ENCODE measurements at places on chromosomes 4 and X.
A peak's percentile ranks its signal among the peaks of the same experiment; 100 is the strongest.

DNA sequence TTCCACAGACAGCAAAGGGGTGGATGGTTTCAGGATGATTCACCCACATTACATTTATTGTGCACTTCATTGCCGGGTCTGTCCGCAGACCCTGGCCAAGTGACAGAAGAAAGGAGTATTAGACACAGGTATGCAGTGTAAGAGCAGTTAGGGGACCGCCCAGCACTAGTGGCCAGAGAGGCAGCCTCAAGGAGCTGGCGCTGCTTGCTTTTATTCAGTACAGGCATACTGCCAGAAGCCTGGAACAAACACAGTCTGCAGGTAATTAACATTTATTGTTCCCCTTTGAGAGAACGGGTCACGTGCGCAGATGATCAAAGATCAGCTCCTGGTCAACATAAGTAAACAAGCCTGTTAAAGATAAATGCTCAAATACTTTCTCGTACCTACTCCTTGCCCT lies 1639.0 kb upstream of the IGFBP7 start:
- peak; percentile 42 for DNase-seq

DNA sequence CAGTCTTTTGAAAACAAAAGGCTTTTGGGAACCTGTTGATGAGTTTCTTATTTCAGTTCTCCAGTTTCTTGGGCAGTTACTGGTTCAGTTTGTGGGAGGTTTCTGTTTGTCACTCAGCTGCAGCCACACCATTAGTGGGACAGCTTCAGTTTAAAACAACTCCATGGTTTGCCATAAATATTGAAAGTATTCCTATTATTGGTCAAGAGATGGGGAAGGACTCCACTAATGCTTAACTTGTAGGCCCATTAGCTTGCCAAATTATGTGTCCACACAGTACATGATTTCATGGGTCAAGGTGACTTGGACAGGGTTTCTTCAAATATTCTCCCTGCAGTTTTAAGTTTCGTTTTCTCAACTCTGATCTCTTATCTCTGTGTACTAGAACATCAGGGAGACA lies 15.5 kb upstream of the ASIC5 start:
- DNase-seq = no peak

GRCh38 chrX:44244008-44244407 lies 99.5 kb downstream of the EFHC2 start:
- peak; percentile 64 for DNase-seq

- DNase-seq = no peak
Measured at GRCh38 chr4:67651536-67651935, 49.4 kb downstream of the UBA6 start.

DNA sequence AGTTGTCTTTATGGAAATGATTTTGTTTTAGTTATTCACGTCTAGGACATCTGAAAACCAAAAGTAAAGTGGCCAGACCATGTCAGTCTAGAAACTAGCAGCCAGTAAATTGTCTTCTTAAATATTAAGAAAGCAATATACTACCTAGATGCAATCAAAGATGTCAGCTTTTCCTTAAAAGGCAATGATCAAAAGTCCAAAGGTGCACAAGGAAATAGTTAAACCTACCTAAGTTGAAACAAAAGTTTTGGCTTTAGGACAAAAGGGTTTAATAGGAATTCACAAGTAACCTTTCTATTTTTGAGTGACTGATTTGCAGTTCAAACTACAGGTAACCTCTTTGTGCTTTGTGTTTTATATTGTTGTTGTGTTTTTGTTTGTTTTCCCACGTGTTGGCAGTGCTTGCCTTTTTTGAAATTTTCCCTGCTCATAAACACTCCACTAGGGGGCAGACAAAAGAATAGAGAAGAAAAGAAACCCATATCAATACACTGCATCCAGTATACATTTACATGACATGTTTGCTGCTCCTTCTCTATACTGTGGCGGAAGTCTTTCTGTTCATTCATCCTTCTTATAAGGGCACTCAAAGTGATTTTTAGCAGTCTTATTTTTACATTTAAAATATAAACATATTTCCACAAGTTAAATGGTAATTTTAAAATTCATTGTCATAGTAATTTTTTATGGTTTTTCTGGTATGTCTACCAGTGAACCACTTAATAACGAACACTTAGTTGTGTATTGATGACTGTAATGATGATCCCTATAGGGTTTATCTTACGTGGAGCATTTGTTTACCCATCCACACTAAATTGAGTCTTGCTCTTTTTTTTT lies 62.7 kb downstream of the GAB1 start:
- peak; percentile 78 for DNase-seq

GRCh38 chrX:101191217-101191750 lies 28.3 kb upstream of the DRP2 start:
- no peak for DNase-seq

GRCh38 chr4:8417071-8417614 lies 23.4 kb downstream of the ACOX3 start:
- no peak for DNase-seq

GRCh38 chr4:73576381-73576780 lies 43.9 kb downstream of the RASSF6 start:
- DNase-seq = no peak

- DNase-seq = no peak
Measured at GRCh38 chr4:32425243-32425642, 1705.1 kb downstream of the PCDH7 start.

DNA sequence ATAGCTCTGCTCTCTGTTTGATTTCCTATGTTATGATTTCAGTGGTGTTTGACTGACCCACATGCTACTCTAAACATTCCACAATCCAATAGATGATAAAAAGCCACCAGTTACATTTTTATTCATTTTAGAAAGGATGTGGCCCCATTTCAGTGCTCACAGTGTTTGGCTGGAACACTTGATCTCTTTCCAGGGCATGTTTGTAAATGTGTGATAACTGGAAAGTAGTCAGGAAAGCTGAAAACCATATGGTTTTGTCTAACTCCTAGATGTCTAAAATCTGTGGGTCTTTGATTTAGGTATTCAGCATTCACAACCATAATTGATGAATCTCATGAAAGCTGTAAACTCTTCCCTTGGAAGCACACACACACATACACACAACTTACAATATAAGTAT lies 904.9 kb upstream of the AGA start:
- no peak for DNase-seq

DNA sequence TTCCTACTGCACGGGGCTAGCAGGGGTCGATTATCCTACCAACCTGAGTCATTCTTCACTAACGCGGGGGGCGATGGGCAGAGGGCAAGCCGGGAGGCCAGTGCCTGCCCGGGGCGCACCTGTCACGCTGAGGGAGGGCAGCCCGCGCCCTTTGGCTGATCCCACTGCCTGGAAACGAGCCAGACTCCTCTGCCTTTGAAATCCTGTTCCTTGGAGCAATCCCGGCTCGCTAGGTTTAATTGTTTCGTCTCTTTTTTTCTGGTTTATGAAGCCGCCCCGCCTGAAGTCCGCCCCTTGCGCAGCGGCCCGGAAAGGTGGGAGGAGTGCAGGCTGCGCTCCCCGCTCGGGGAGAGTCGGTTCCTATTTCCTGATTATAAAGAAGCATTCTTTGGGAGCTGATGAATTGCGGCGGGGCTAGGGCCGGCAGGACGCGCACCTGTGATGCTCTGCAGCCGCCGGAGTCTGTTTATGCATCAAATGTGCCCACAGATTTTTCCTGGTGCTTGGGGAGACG lies 484.2 kb downstream of the BCOR start:
- DNase-seq = peak; percentile 74

Measured in HT-29 (cell line).